ENCODE measurements at places on chromosomes 1 and 21. TPM values are rescaled to one million over a fixed set of nuclear protein-coding genes. Genes with fewer than 3 reads are reported as not detected.

GRCh38 chr1:28127617-28128257 lies 39.3 kb upstream of the EYA3 start:
- no peak for DNase-seq

- DNase-seq = no peak
Measured at GRCh38 chr21:45457161-45457831, 52.3 kb downstream of the COL18A1 start.

- DNase-seq = no peak
Measured at GRCh38 chr1:160789051-160789701, 6.8 kb upstream of the LY9 start.

GRCh38 chr1:230792691-230793462 lies 45.7 kb downstream of the CAPN9 start:
- no peak for DNase-seq

DNA sequence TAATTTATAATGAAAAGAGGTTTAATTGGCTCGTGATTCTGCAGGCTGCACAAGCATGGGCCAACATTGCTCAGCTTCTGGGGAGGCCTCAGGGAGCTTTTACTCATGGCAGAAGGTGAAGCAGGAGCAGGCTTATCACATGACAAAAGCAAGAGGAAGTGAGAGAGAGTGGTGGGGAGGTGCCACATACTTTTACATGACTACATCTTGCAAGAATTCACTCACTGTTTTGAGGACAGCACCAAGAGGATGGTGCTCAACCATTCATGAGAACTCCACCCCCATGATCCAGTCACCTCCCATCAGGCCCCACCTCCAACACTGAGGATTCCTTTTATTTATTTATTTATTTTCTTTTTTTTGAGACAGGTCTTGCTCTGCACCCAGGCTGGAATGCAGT lies 5.5 kb upstream of the PLEKHM2 start:
- DNase-seq = no peak

GRCh38 chr1:212596798-212597197 lies 11.8 kb upstream of the ATF3 start:
- DNase-seq = no peak

- DNase-seq = no peak
Measured at GRCh38 chr1:64845831-64846425, 101.1 kb downstream of the RAVER2 start.

GRCh38 chr1:101004670-101005069 lies 20.9 kb downstream of the DPH5 start:
- DNase-seq = no peak

DNA sequence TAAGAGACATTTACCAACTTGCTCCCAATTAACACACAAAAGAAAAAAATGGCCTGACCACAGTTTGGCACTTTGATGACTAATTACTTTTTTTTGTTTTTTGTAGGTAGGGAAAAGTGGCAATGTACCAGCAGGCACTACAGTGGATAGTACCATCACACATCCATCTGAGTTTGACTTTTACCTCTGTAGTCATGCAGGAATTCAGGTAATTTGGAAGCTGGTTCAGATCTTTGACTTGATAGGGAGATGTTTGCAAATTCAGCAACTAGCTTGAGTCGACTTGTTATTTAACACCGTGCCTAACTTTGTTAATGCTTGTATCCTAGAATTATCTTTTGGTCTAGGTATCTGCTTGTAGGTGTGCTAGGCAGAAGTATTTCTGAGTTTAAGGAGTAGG lies 33.0 kb upstream of the AGO1 start:
- DNase-seq = no peak

- DNase-seq = no peak
Measured at GRCh38 chr1:53285969-53286760, 41.7 kb downstream of the LRP8 start.

- no peak for DNase-seq
Measured at GRCh38 chr21:25422610-25423608, 184.4 kb downstream of the MRPL39 start.

Gene LCA5L
- polyA plus RNA-seq = 2.0 TPM

DNA sequence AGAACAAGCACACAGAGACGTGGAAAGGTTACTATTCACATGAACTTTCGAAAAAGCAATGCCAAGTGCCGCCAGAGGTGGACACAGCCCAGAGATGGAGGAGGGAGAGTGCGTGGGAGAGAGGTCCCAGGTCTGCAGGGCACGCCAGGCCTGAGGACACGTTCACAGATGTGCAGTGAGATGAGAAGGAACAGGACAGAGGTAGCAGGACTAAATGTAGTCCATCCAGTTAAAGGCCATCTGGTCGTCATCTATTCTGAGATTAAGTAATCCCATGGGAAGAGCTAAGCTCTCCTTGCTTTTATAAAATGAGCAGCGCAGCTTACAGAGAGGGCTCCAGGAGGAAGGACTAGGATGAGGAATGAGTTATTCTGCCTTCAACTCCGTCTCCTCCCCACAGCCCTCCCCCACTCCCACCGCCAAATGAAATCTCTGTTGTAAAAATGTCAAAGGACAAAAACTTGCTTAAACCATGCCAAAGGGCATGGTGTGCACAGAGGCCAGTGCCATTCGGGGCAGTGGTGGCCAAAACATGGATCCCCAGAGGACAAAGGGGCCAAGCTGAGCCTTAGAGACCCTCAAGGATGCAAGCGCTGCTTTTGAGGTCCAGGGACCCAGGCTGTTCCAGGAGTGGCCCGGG lies 85.4 kb upstream of the SLC25A33 start:
- DNase-seq = no peak

DNA sequence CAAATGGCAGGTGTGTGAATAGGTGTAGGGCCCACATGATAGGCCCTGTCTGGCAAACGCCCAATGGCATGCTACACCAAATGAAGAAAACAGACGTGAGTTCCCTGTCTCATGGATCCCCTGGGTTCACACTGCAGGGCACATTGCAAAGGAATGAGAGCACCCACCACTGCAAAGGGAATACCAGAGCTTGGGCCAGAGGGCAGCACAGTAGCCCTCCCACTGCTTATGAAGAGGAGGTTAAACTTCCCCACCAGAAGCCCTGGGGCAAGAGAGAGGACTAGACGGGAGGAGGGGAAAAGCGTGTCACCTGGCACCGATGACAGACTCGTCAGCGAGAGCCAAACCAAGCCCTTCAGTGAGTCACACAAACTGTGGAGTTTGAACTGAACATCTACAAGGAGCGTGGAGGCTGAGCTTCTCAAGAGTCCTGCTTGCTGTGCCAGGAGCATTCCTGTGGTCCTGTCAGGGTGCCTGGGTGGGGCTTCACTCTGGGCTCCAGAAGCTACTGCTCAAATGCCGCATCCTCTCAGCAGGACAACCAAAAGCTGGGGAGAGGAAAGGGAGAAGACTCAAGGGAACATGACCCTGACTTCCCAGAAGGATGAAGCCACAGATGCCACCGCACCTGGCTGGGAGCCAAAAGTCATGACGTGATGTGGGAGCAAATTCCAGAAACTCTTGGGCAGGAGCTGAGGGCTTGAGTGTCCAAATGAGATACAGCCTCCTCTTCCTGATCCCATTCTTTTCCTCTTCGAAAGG lies 61.1 kb downstream of the TOMM20 start:
- peak; percentile 92 for DNase-seq

DNA sequence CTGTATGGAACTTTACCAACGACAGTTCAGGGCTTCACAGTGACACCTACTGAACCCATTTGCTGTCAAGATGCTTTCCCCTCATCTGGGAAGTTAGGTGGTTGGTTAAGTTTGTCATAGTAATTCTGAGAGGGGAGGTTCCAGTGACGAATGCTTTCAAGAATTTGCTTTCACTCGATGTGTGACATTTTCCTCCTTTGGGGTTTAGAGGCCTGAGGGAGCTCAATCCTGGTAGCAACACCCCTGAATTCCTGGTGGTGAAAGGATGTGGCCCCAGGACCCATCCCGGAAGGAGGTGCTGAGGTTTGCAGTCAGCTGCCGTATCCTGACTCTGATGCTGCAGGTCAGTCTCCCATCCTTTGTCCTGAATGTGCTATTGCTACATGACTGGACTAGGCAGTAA lies 2.8 kb downstream of the PIGV start:
- no peak for DNase-seq

GRCh38 chr1:98384461-98385141 lies 276.9 kb upstream of the SNX7 start:
- DNase-seq = no peak

DNA sequence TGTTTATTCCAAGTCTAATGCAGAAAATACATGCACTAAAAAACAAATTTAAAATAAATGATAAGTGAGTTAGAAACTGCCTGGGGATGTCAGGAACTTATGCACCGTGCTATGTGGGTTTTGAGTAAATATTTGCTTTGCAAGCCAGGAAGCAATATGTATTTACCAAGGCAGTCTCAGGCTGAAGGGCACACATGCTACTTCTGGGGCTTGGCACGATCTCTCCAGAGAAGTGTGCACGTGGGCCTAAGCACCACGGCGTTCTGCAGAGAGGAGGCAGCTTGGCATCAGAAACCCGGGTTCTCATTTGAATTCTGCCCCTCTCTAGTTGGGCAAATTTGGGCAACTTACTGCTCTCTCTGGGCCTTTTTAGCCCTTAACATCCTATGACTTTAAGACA lies 72.6 kb upstream of the ROR1 start:
- DNase-seq = no peak

DNA sequence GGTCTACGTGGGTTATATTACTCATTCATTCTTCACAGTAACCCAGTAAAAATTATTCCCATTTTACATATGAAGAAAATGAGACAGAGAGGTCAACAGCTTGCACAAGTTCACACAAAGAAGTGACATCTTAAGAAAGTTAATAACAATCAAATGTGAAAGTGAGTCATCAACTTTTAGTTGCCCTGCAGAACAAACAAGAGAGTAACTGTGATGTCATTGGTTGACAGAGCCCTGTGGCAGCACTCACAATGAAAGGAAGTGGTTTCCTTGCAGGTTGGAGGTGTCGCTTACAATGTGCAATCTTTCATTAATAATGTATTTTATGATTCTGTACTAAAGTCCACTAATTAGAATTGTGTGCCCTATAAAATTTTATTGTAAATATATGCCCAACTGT lies 369.6 kb downstream of the RYR2 start:
- DNase-seq = no peak

GRCh38 chr21:24896735-24897124 lies 710.6 kb downstream of the MRPL39 start:
- no peak for DNase-seq

Gene VASH2
- 5.1 TPM for polyA plus RNA-seq

DNA sequence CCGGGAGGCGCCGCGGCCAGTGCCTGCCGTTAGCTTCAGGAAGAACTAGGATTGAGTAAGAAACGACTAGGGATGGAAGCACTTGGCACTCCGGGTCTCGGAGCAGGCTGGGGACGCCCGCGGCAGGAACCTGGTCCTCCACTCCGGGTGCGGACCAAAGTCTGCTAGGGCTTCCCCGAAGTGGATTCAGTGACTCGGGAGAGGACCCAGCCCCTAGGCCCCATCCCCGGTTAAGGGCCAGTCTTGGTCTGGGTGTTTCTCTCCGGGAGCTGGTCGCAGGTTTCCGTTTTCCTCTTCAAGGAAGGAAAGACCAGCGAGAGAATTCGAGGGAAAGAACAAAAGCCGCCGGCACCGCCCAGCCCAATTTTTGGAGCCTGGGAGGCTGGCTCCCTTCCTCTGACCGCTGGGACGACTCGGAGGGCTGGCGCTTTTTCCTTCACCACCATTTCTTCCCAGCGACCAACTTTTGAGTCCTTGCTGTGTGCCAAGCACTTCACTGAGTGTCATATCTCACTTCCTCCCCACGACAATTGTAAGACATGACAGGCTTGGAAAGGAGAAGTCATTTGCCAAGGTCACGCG lies 16.8 kb upstream of the STMN1 start:
- DNase-seq = no peak

DNA sequence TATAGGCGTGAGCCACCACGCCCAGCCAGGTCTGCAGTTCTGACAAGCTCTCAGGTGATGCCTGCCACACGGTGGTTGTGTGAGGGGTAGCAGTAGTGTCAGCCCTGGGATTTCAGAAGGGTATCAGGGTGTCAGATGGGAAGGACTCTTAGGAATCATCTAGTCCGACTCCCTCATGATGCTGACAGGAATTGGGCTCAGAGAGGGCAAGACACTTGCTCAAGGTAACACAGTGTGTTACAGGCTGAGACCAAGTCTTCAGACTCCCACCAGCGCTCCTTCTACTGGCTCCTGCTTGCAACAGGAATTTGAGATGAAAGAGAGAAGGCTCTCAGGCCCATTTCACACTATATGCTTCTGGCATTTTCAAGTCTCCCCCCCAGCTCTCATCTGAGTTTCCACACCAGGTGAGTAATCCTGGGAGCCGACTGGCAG lies 6.9 kb downstream of the HTR1D start:
- DNase-seq = no peak

- no peak for DNase-seq
Measured at GRCh38 chr1:153597206-153597605, 15.7 kb downstream of the S100A16 start.

GRCh38 chr1:113439277-113439670 lies 49.0 kb downstream of the MAGI3 start:
- DNase-seq = peak; percentile 58

- no peak for DNase-seq
Measured at GRCh38 chr21:37986751-37987399, 70.6 kb upstream of the KCNJ6 start.

DNA sequence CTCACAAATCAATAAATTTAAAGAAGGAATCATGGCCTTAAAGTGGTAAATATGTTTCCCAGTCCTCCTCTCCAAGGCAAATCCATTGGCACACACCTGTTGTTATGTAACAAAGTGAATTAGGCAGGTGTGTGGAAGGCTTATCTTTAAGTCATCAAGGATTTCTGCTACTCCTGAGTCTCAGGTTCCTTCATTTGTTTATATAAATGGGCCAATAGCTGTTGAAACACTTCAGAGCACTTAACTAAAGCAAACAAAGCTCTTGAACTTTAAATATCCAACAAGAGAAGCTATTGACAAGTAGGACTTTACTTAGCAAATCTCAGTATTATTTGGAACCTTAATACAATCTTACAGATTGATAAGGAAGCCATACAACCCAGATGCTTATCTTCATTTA lies 99.3 kb upstream of the ESRRG start:
- no peak for DNase-seq

DNA sequence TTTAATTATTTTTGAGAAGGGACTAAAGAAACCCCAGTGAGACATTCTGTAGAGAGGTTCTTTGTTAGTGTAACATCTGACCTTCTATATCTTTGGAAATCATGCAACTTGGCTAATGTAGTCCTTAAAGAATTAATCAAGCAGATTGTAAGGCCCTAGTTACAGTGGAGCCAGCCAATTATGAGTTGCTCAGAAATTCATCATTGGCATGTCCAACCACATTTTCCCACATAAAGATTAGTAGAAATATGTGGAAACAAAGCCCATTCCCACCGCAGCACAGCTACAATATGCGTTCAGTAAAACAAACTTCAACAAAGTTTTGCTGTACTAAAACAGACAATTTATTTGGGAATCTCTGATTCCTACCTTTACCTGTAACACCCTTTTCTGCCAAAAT lies 27.8 kb downstream of the WNT2B start:
- no peak for DNase-seq

Measured in large intestine (tissue), 12 donors.